ENCODE measurements at places on chromosomes 1 and 21. TPM values are rescaled to one million over a fixed set of nuclear protein-coding genes. Genes with fewer than 3 reads are reported as not detected.

- DNase-seq: peak; percentile 28
These were observed 32.5 kb downstream of the PKNOX1 start for GRCh38 chr21:43006874-43007208.

- no peak for DNase-seq
These were observed 18.8 kb downstream of the SLC41A1 start for GRCh38 chr1:205794011-205794730.

DNA sequence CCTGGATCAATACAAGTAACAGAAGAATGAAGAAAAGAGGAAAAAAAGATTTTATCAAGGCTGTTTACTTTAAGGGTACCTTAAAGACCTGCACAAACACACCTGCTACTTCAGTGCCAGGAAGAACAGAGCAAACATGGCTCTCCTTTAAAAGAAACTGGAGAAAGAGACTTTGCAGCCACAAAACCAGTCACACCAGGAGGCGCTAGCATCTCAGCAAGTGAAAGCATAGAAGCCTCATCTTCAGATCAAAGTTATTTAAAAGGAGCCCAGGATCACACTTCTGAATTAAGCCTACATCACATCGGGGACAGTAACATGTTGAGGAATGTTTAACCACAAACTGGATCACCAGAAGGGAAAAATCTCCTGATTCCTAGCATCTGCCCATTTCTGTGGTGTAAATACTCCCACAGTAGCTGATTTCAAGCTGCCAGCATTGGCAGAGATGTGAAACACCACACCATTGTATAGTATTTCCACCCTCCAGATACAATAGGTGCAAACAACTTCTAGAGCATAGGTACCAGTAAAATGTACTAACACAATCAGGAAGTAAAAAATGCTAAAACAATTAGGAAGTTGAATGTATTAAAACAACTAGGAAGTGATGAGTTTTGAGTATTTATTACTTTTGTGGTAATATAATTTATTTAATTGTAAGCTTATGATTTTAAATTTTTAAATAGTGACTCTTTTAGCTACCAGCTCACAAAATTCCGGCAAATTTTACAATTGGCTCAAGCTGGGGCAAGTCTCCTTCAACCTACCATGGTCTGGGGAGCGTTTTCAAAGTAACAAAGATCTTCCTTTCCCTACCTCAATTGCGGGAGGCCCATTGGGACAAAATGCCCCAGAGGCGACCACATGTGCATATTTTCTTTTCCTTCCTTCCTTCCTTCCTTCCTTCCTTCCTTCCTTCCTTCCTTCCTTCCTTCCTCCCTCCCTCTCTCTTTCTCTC is 105.3 kb upstream of the CLDN14 start:
- DNase-seq: no peak

- DNase-seq: peak; percentile 56
These were observed 30.2 kb downstream of the TMPRSS2 start for GRCh38 chr21:41477641-41478318.

DNA sequence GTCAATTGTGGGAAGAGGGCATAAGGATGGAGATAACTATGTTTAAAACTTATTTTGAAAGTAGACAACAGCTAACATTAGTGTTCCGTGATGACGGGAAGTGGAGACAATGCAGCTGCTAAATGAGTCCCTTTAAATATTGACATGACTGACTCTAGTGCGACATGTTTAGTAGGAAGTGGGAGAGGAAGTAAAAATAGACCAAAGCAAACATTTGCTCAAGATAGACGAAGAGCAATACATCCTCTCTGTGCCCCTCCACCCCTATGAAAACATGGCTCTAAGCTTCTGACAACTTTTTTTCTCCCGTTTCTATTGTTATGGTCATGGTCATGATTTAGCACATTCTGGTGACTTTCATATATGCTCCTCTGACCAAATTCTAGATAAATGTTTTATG is 60.0 kb upstream of the HMCN1 start:
- no peak for DNase-seq

- no peak for DNase-seq
These were observed 63.0 kb downstream of the MEGF6 start for GRCh38 chr1:3548156-3548893.

DNA sequence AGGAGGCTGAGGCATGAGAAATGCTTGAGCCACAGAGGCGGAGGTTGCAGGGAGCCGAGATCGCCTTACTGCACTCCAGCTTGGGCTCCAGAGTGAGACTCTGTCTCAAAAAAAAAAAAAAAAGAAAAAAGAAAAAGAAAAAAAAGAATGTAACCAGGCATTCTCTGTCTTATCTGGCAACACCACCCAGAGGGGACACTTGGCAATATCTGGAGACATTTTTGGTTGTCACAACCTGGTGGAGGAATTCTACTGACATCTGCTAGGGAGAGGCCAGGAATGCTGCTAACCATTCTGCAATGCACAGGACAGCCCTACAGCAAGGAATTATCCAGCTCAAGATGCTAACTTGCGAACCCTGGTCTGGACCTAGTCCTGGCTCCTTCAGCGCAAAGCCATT is 2.3 kb upstream of the CNR2 start:
- DNase-seq: no peak

DNA sequence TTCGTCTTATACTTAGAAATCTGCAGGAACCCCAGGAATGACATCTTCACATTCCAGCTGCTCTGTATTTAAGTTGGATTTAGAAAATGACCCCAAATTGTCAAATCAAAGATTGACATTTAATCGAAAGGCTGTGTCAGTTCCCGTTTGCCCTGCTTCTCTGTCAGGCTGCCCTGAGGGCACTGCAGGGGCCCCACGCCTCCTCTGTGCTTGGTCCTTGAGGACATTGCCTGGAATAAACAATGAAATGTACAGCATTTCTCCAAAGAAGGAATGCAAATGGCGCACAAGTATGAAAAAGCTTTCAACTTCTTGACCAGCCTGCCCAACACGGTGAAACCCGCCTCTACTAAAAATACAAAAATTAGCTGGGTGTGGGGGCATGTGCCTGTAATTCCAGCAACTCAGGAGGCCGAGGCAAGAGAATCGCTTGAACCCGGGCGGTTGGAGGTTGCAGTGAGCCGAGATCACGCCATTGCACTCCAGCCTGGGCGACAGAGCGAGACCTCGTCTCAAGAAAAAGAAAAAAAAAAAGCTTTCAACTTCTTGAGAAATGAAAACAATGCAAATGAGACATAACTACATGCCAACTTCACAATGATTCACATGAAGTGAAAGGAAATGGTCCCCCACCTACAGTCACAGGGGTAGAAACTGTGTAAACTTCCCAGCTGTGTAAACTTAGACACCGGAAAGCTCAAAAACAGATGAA is 3.0 kb downstream of the TMPRSS3 start:
- DNase-seq: no peak

DNA sequence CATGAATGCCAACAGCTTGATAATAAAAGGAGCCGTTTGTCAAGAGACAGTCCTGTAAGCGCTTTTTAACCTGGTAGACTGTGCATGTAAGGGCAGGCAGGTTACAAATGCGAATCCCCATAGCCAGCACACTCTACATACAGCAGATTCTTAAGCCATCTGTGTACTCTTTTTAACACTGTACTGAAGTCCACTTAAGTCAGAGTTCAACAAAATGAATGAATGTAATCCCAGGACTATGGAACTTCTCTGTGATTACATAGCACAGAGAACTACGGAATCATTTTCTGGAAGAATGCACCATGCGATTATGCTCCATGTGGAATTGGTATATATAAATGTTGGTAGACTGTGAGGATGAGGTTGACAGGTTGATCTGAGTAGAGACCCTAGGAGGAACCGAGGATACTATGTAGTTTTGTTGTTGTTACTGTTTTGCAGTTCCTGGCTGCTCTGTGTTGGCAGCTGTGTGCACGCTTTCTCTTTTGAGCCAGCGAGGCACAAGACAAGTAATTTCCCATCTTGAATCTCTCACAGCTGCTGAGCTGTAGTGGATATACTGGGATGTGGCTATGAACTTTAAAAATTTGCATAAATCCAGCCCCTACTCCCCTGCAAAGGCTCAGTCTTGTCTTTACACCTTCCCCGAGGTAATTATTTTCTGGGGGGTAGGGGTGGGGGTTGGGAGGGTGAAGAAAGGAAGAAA is 21.9 kb downstream of the LRRC8D start:
- DNase-seq: no peak

DNA sequence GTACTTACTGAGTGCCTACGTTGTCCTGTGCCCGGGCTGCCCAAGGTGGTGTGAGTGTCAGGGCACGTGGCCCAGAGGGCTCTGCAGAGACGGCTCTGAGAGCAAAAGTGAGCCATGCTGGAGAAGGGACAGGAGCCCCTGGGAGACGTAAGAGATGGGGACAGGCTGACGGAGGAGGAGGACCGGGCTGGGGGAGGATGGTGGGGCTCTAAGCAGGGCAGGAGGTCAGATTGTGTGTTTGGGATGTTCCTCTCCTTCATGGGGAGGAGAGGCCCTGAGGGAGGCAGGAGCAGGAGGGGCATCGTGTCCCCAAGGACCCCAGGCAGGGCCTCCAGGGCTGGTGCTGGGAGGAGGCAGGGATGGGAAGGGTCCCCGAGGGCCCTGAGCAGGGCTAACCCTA is 158.9 kb downstream of the PCBP3 start:
- no peak for DNase-seq

- DNase-seq: no peak
These were observed 22.3 kb downstream of the ACP6 start for GRCh38 chr1:147647796-147648633.

GRCh38 chr1:173827611-173828010 is 2.9 kb upstream of the CENPL start:
- DNase-seq: no peak

DNA sequence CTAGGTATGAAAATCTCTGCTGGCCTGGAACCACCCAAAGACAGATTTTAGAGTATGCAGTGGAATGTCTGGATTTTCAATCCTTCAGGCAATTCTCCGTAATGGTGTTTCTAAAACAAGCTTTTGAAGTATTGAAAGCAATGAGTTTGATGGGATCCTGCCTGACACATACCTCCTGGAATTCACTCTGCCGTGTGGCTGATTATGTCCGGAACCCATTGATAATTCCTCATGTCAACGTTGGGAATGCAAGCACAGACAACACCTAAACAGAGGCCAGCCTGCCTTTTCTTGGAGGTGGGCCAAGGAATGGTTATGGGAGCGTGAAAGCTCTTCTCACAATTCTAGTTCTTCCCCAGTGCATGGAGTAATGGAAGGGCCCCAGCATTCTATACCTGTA is 168.9 kb upstream of the HMCN1 start:
- DNase-seq: no peak

- DNase-seq: peak; percentile 20
These were observed 69.8 kb downstream of the TPR start for GRCh38 chr1:186304982-186305949.

RAB7B gene
- 0.73 TPM for polyA plus RNA-seq

SLC9A1 gene
- polyA plus RNA-seq: 19.3 TPM

AADACL4 gene
- 0.58 TPM for polyA plus RNA-seq

ATAD3A gene
- polyA plus RNA-seq: 17.5 TPM

SLC30A1 gene
- polyA plus RNA-seq: 8.2 TPM

EXTL1 gene
- polyA plus RNA-seq: 0.45 TPM

COL8A2 gene
- polyA plus RNA-seq: 0.90 TPM

PEAR1 gene
- 4.5 TPM for polyA plus RNA-seq

PTPRF gene
- polyA plus RNA-seq: 39.5 TPM
